ENCODE measurements at places on chromosomes 2 and 18.

DNA sequence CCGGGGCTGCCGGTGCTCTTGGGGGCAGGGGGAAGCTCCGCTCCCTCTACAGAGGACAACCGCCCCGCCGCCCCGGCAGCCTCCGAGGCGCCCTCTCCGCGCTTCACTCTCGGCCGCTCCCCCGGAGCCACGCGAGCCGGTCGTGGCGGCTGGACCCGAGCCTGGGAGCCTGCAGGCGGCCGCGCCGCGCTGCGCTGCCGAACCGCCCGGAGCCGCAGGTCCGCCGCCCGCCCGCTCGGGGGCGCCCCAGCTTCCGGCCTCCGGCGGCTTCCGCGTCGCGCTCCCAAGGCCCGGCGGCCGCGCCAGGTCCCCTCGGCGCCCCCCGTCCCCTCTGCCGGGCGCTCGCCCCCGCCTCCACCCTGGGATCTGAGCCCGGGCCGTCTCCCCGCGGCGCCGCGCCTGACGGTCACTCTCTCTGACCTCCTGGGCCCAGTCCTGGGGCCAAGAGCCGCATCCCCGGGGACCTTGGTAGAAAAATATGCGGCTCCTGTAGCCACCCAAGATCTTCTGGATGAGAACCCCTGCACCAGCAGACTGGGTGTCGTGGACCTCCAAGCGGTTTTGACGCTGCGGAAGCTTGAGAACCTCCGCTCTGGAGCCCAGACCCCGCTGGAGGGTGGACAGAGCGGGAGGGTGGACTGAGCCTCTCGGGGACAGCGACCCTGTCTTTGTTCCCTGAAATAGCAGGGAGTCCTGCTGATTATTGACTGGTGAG, 44.3 kb downstream of the SERTAD2 start:
- no peaks in the 10 kb centered on the region for H3K27me3 ChIP-seq
- H3K36me3 ChIP-seq = no peaks in the 10 kb centered on the region
- H3K27ac ChIP-seq = peak overlapping the region; percentile 78
- H3K4me1 ChIP-seq = peaks cover 17% of the 10 kb centered on the region

GRCh38 chr2:11657646-11658045, 12.3 kb downstream of the NTSR2 start:
- H3K4me3 ChIP-seq = no peak overlapping the region
- H3K27me3 ChIP-seq = no peaks in the 10 kb centered on the region
- H3K4me1 ChIP-seq = no peaks in the 10 kb centered on the region
- H3K36me3 ChIP-seq = no peaks in the 10 kb centered on the region

GRCh38 chr2:1922402-1923025, 178.2 kb upstream of the PXDN start:
- H3K4me1 ChIP-seq = no peaks in the 10 kb centered on the region
- no peaks in the 10 kb centered on the region for H3K27me3 ChIP-seq
- H3K36me3 ChIP-seq = no peaks in the 10 kb centered on the region
- no peak overlapping the region for H3K4me3 ChIP-seq
- no peak overlapping the region for H3K27ac ChIP-seq

GRCh38 chr2:176140513-176141317, 10.6 kb upstream of the HOXD4 start:
- H3K4me1 ChIP-seq = no peaks in the 10 kb centered on the region
- peaks cover 48% of the 10 kb centered on the region for H3K27me3 ChIP-seq
- DNase-seq = peak; percentile 74
- peak overlapping the region; percentile 43 for H3K4me3 ChIP-seq
- H3K27ac ChIP-seq = no peak overlapping the region

GRCh38 chr2:230938516-230939065, 13.5 kb upstream of the GPR55 start:
- peaks cover 2% of the 10 kb centered on the region for H3K4me1 ChIP-seq
- DNase-seq = no peak
- no peaks in the 10 kb centered on the region for H3K27me3 ChIP-seq
- no peaks in the 10 kb centered on the region for H3K36me3 ChIP-seq
- H3K4me3 ChIP-seq = no peak overlapping the region

DNA sequence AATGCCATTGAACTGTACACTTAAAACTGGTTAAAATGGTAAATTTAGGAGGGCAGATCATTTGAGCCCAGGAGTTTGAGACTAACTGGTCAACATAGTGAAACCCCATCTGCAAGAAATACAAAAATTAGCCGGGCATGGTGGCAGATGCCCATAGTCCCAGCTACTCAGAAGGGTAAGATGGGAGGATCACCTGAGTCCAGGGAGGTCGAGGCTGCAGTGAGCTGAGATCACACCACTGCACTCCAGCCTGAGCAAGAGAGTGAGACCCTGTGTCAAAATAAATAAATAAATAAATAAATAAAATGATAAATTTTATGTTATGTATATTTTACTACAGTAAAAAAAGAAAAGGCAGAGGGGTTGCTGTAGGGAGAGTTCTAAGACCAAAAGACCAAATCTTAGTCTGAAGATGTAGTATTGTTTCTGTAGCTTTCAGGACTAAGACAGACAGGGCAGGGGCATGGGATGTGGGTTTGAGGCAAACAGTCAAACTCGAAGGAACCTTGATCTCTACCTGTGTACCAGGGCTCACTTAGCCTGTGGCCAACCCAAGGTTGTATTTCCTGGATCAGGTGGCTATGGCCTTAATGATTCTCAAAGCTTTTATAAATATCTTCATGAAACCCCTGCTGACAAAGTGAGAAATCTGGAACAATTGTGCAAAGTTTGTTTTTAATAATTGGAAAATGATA, 316.7 kb downstream of the CYRIA start:
- no peak for DNase-seq
- no peaks in the 10 kb centered on the region for H3K4me1 ChIP-seq
- H3K27ac ChIP-seq = no peak overlapping the region

DNA sequence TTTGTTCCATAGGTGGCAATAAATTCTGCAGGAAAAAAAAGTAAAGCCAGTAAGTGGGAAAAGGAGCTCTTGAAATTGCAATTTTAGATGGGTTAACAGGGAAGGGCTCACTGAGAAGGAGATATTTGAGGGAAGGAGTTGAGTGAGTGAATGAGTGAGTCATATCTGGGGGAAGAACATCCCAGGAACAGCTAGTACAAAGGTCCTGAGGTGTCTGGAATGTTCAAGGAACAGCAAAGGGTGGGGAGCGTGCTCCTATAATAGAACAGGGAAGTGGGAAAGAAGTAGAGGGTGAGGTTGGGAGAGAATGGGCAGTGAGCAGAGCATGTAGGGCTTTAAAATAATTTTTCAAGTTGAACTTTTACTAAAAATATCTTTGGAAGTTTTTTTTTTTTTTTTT, 68.0 kb upstream of the PSME4 start:
- no peak for DNase-seq
- no peak overlapping the region for H3K4me3 ChIP-seq
- H3K4me1 ChIP-seq = peaks cover 3% of the 10 kb centered on the region

DNA sequence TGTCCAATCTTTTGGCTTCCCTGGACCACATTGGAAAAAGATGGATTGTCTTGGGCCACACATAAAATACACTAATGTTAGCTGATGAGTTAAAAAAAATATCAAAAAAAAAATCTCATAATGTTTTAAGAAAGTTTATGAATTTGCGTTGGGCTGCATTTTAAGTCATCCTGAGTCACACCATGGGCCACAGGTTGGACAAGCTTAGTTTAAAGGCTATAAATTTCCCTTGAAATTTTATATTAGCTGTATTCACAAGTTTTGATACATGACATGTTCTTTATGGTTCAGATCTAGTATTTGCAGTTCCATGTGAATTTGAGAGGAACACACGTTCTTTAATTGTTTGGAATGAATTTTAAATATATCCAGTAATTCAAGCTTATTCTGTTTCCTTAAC, 21.9 kb downstream of the CARF start:
- no peaks in the 10 kb centered on the region for H3K4me1 ChIP-seq
- no peak for DNase-seq
- H3K4me3 ChIP-seq = no peak overlapping the region
- no peak overlapping the region for H3K27ac ChIP-seq

GRCh38 chr18:51157215-51157614, 40.3 kb downstream of the MEX3C start:
- no peak for DNase-seq
- no peaks in the 10 kb centered on the region for H3K4me1 ChIP-seq
- H3K36me3 ChIP-seq = no peaks in the 10 kb centered on the region
- no peaks in the 10 kb centered on the region for H3K27me3 ChIP-seq

GRCh38 chr2:216661639-216662375, 28.6 kb downstream of the IGFBP2 start:
- no peaks in the 10 kb centered on the region for H3K27me3 ChIP-seq
- H3K36me3 ChIP-seq = peaks cover 24% of the 10 kb centered on the region
- no peak overlapping the region for H3K27ac ChIP-seq
- H3K4me3 ChIP-seq = no peak overlapping the region

DNA sequence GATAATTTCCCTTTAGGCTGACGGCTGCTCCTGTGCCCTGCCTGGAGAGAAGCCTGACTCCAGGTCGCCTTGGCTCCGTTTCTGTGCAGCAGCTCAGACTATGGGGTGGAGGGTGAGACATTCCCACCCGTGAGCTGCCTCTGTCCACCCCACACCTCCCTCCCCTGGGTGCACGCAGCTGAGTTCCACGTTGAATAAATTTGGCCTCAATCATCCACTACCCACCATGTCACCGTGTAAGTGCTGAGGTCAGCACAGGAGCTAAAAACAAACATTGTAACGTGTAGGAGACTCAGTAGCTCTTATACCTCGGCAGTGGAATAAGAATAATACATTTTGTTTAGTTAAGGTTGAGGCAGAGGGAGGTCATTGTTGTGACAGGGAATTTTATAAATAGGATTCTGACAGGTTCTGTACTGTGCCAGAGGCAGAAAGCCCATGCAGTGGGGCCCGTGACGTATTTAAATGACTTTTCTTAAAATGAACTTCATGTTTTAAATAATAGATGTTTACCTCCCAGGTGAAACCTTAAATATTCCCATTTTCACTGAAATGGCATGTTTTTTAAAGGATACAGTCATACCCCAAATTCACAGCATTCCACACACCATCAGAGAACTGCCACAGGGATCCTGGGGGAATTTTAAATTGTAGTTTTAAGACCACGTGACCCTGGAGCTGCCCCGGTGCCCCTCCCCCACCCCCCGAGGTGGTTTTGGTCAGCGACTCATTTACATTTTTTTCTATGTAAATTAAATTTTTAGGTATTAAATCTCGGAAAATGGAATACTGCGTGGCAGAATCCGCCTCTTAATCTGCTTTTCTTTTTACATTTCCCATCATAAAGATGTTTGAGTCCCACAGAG, 50.2 kb downstream of the NFATC1 start:
- H3K36me3 ChIP-seq = no peaks in the 10 kb centered on the region
- H3K4me1 ChIP-seq = peaks cover 10% of the 10 kb centered on the region
- H3K27me3 ChIP-seq = no peaks in the 10 kb centered on the region
- no peak overlapping the region for H3K27ac ChIP-seq

DNA sequence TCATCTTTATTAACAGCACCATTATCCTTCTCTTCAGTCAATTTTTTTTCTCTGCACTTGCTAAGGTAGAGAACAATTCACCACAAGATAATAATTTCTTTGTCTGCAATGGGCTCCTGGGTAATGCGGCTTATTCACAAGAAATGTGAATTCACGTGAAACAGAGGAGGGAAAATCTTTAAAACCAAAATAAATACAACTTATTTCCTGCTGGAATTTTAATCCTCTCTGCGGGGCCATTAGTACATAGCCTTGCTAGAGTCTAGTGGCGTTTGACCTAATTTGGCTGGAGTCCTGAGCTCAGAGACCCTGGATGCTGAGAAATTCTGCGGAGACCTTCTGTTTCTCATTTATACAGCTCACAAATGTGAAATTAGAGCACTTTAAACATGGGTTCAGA, 319.3 kb upstream of the MMADHC start:
- no peak for DNase-seq
- H3K4me3 ChIP-seq = no peak overlapping the region
- H3K36me3 ChIP-seq = no peaks in the 10 kb centered on the region
- no peaks in the 10 kb centered on the region for H3K4me1 ChIP-seq

GRCh38 chr2:134334542-134335353, 80.9 kb downstream of the MGAT5 start:
- H3K27me3 ChIP-seq = no peaks in the 10 kb centered on the region
- no peak for DNase-seq
- H3K36me3 ChIP-seq = no peaks in the 10 kb centered on the region
- H3K4me3 ChIP-seq = no peak overlapping the region
- H3K27ac ChIP-seq = no peak overlapping the region

DNA sequence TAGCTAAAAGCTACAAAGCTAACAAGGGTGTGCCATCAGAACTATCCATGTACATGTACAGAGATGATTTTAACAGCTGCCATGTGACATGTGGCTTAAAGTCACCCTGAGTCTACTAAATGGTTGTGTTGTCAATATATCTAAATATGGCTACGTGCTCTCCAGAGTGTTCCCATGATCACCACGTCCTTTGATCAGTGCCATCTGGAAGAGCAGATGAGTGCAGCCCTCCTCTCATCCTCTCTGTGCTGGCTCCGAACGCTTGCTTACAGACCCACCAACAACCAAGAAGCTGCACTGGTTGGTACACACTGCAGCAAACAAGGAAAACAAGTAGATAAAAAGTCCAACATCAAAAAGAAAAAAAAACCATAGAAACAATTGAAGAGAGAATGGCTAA, 88.6 kb upstream of the NARS1 start:
- no peak overlapping the region for H3K4me3 ChIP-seq
- H3K4me1 ChIP-seq = peaks cover 17% of the 10 kb centered on the region
- H3K27me3 ChIP-seq = no peaks in the 10 kb centered on the region
- no peak overlapping the region for H3K27ac ChIP-seq
- no peaks in the 10 kb centered on the region for H3K36me3 ChIP-seq
- DNase-seq = no peak

GRCh38 chr18:46034230-46034629, 37.8 kb downstream of the PSTPIP2 start:
- H3K27me3 ChIP-seq = no peaks in the 10 kb centered on the region
- no peak for DNase-seq
- H3K4me3 ChIP-seq = no peak overlapping the region
- no peaks in the 10 kb centered on the region for H3K4me1 ChIP-seq
- no peak overlapping the region for H3K27ac ChIP-seq
- H3K36me3 ChIP-seq = no peaks in the 10 kb centered on the region

DNA sequence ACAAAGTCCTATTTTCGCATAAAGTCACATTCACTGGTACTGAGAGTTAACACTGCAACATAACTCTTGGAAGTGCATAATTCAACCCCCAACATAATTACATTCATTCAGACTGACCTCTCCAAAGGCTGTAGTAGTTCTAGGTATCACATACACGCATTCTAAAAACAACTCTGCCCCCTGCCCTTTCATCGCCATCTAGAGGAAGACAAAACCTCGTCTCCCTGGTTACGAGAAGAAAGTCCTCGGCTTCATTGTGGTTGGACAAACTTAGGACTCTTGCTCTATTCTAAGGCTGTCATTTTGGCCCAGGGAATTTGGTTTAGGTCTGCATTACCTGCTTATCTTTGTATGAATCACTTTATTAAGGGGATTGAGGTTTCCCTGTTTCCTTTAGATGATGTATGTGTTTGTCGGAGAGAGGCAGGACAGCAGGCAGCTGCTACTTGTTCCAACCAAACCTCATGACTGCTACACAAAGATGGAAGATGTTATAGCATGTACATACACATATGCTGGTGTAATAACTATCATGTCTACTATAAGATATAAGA, 215.4 kb upstream of the NRXN1 start:
- H3K4me3 ChIP-seq = no peak overlapping the region
- no peak for DNase-seq

GRCh38 chr2:14536976-14537375, 95.5 kb upstream of the LRATD1 start:
- no peak for DNase-seq
- no peaks in the 10 kb centered on the region for H3K4me1 ChIP-seq

- H3K36me3 ChIP-seq = no peaks in the 10 kb centered on the region
- peak overlapping the region; percentile 21 for H3K4me3 ChIP-seq
- DNase-seq = peak; percentile 66
Observed at GRCh38 chr2:85826990-85827878, 61.6 kb downstream of the ST3GAL5 start.

GRCh38 chr2:6866275-6866671, 566 bp upstream of the CMPK2 start:
- H3K4me3 ChIP-seq = peak overlapping the region; percentile 80
- no peaks in the 10 kb centered on the region for H3K27me3 ChIP-seq
- no peak for DNase-seq
- peaks cover 6% of the 10 kb centered on the region for H3K36me3 ChIP-seq
- H3K4me1 ChIP-seq = peaks cover 25% of the 10 kb centered on the region
- peak overlapping the region; percentile 92 for H3K27ac ChIP-seq
